ENCODE measurements at places on chromosomes 1 and 21.

GRCh38 chr1:18342744-18343143 lies 138.0 kb upstream of the KLHDC7A start:
- no peak for DNase-seq

GRCh38 chr1:113197719-113198330 lies 124.8 kb downstream of the LRIG2 start:
- DNase-seq = no peak

- no peak for DNase-seq
These were observed 180.6 kb upstream of the C1orf105 start for GRCh38 chr1:172239901-172240300.

DNA sequence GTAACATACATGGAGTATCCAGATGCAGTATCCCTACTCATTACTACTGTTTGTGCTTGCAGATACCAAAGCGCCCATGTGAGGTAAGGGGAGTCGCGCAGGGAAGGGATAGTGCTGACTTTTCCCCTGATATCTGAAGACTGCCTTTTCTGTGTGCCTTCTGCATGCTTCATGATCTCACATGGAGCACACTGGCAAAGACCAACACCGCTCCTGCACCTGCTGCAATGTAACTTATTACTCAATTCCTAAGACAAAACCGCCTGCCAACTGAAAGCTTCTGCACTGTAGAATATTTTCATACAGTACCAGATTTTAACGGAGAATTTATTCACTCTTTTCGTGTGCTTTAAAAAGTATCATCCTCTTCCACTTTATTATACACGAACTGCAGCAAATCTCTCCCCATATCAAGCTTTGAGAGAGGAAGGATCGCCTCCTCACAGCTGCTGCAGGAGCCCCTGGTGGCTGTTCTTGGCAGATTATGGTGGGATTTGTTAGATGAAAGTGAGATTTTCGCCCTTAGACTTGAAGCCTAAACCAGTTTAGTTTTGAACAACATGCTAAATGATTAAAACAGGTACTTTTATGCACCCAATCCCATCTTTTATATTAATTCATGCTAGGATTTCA lies 99.1 kb downstream of the PTPN14 start:
- DNase-seq = no peak

DNA sequence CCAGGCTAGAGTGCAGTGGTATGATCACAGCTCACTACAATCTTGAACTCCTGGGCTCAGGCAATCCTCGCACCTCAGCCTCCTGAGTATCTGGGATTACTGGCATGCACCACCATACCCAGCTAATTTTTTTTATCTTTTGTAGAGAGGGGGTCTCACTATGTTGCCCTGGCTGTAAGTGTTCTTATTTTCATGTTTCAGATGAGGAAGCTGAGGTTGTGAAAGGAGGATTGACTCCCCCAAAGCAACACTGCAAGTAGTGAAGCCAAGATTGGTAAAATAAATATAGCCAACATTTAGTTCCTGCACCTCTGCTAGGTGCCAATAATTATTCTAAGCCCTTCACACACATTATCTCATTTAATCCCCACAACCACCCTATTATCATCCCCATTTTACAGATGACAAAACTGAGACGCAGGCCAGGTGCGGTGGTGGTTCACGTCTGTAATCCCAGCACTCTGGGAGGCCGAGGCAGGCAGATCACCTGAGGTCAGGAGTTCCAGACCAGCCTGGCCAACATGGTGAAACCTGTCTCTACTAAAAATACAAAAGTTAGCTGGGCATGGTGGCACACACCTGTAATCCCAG lies 2.1 kb downstream of the PMVK start:
- no peak for DNase-seq

DNA sequence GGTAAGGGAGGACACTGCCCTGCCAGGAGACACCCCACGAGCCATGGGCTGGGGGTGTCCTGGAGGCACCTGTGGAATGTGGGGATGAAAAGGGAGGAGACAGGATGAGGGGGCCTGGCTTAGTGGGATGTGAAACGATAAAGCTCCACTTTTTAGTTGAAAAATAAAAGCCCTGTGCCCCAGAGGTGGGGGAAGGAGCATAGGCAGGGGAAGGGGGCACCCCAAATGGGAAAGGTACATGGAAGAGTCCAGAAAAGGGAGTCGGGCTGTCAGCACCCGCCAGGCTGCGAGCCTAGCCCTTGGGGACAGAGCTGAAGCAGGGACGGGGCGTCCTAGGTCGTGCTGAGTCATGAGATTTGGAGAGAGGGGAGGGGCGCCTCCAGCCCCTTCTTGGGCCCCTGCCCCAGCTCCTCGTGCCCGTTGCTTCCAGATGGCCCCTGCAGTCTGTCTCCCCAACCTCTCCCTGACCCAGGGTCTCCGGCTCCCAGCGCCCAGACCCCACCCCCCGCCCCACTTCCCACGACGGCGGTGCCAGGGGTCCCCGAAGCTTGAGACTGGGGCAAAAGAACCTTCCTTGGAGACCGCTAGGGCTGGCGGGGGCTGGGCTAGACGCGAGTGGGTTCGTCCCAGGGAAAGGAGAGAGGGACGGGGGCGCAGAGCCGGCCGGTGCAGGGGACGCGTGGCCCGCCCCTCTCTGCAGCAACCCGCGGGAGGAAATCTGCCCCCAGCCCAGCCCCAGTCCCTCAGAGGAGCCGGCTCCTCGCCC lies 795 bp downstream of the SYT2 start:
- DNase-seq = no peak

DNA sequence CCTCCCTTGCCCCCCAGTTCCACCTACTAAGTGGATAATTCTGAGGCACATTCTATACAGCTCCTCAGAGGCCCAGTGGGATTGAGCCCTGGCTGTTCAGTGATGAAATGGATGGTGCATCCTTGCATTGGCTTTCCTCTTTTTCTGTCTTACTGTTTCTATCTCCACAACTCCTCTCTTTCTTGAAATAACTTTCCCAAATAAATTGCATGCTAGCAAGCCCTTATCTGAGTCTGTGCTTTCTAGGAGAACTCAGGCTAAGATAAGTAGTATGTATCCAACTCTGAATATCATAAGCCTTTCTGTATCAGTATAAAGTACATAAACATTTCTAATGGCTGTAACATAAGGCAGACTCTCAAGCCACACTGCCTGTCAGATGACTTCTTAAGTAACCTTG lies 603.8 kb upstream of the USP24 start:
- DNase-seq = no peak

GRCh38 chr1:3968851-3969250 lies 68.8 kb upstream of the C1orf174 start:
- no peak for DNase-seq

DNA sequence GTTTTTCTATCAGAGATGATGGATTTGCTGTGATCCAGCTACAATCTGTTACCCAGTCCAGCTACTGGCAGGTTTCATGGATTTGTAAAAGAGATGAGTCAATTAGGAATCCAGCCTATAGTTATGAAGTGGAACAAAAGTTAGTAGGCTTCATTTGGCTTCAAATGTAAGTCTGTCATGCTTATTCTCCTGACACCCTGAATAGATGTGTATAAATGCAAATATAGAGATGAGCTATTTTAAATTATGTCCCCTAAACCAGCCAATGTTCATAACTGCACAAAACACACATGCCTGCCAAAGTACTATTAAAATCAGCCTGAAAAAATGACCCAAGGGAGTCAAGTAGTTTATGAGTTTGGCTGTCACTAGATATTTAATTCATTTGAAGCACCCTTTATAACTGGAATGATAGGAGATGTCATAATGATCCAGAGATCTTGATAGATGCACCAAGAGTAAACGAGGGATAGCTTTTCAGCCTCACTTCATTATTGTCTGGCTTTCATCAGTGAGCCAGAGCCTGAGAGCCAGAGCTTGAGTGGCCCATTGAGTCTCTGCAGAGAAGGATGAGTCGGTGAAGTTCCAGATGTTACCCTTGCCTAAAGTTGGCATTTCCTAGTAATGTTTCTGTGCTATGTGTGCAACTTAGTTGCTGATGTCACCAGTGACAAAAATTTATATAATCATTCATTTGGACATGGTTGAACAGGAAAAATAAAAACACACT lies 11.8 kb upstream of the NTMT2 start:
- DNase-seq = no peak

GRCh38 chr21:44756423-44757185 lies 45.0 kb downstream of the UBE2G2 start:
- DNase-seq = no peak

GRCh38 chr21:15631342-15631741 lies 98.4 kb upstream of the USP25 start:
- no peak for DNase-seq

- DNase-seq = no peak
These were observed 18.9 kb downstream of the LDLRAD2 start for GRCh38 chr1:21830792-21831453.

DNA sequence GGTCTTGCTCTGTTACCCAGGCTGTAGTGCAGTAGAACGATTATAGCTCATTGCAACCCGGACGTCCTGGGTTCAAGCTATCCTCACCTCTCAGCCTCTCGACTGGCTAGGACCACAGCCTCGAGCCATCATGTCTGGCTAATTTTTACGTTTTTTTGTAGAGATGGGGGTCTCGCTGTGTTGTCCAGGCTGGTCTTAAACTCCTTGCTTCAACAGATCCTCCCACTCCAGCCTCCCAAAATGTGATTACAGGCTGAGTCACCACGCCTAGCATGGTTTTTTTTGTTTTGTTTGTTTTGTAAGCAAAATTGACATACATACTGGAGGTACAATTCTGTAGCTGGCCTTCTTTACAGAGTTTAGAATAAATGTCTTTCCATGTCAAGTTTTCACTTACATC lies 994 bp upstream of the LAMTOR5 start:
- no peak for DNase-seq

GRCh38 chr1:106498238-106498637 lies 558.2 kb upstream of the PRMT6 start:
- no peak for DNase-seq

DNA sequence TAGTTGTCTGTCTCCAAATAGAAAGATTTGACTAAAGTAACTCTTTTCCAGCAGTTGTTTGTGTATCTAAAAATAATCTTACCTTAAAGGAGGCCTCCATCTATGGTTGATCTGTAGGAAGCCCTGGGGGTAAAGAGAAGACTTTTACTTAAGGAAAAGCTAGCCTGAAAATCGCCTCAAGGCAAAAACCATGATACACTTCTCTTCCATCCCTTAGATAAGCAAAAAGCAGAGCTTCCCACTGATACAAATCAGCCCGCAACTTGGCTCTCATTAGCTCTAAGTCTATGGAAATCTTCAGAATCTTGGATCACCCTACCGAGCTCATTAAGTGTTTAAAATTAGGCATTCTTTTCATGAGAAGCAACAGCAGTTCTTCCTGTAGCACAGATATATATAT lies 576.9 kb upstream of the PTBP2 start:
- no peak for DNase-seq

- DNase-seq = no peak
These were observed 176.9 kb upstream of the CAMK1G start for GRCh38 chr1:209406595-209406994.

DNA sequence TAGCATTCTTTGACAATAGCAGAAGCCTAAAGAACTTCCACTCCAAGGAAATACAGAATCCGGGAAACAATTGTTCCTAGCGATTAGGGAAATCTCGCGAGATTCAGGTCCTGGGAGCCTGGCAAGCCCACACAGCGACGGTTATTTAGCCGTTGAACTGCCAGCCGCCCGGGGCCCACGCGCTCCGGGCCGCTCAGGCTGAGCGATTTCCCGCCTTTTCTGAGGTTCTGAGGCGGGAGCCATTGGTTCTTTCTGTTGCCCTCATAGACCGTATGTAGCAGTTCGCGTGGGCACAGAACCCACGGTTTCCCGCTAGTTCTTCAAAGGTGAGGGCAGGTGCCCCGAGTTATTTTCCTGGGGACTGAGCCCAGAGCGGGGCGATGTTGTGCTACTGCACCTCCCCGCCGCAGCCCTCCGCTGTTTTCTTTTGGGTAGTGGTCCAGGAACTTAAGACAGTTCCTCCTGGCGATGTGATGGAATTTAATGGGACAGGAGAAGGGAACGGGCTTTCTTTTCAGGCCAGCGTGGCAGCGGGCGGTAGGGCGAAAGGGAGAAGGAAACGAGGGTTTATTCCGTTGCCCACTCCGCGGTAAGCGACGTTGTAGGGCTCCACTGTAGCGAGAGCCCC lies at the start of gene SYCP1:
SYCP1 (plus strand) TSS at position 171 of the 628 bp plus-strand sequence. CDS start 602 bp downstream, outside the sequence.
- no peak for DNase-seq

DNA sequence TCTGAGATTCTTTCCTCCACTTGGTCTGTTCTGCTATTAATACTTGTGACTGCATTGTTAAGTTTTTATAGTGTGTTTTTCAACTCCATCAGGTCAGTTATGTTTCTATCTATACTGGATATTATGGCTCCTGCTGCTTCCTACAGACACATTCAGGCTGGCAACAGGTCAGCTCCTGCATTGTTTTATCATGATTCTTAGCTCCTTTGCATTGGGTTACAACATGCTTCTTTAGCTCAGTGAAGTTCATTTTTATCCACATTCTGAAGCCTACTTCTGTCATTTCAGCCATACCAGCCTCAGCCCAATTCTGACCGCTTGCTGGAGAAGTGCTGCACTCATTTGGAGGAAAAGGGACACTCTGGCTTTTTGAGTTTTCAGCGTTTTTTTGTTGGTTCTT lies 37.3 kb upstream of the F3 start:
- DNase-seq = no peak

DNA sequence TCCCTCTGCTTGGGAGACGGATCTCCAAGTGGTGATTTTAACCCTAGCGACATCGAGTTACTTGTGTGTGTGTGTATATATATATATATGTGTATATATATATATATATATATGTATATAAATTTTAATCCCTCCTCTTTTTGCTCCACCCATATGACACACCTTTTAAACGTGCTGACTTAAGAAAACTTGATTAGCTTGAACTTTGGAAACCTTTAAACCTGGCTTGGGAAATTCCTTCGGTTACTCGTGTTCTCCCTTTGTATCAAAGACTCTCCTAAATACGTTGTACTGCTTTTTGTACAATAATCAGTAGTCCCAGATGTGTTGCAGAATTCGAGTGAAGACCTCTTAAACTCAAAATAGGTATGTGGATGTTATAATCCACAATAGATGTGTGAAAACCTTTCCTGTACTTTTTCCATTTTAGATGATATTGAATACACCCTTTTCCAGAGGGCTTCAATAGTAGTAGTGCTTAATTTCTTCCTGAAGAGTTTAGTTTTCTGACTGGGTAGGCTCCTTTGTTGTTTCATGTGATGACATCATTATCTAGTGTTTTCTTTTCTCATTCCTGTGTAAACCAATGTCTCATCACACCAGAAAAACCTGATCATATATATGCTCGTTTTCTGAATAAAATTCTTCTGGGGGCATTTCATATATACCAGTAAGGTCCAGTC lies 1.4 kb downstream of the RNF11 start:
- no peak for DNase-seq

GRCh38 chr1:243294723-243295121 lies 38.9 kb downstream of the SDCCAG8 start:
- DNase-seq = no peak

- peak; percentile 9 for DNase-seq
These were observed 78.9 kb downstream of the CD247 start for GRCh38 chr1:167439301-167439988.

- DNase-seq = no peak
These were observed 4.6 kb downstream of the SLC37A1 start for GRCh38 chr21:42518215-42518614.

- no peak for DNase-seq
These were observed 22.3 kb downstream of the DHRS3 start for GRCh38 chr1:12595757-12596006.

GRCh38 chr1:217139513-217139912 lies 416.3 kb upstream of the ESRRG start:
- DNase-seq = no peak

- no peak for DNase-seq
These were observed 17.7 kb downstream of the MECR start for GRCh38 chr1:29213055-29213454.

- no peak for DNase-seq
These were observed 517 bp downstream of the LRIG2 start for GRCh38 chr1:113073479-113073950.

All from NCI-H1417 treated with DMSO at 0.1 percent for 48 hours (cell line).